ENCODE measurements at places on chromosomes 4 and X.

- DNase-seq = no peak
Measured at GRCh38 chr4:73892966-73893365, 23.8 kb downstream of the CXCL1 start.

DNA sequence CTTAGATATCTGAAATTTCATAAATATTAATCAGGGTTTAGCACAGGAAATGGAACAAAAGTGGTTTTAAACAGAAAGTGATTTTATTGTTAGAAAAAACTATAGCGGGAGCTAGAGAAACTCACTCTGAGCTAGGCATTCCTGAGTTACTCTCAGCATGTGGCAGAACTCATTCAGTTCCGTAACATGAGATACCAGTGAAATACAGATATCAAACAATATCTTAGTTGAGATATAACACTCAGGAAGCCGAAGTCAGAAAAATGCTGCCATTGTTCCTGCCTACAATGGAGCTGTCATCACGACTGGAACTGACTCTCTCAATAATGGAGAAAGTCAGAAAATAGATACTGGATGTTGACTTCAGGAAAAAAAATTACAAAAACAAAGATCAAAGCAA, 1428.7 kb downstream of the PCDH18 start:
- no peak for DNase-seq

GRCh38 chrX:45823536-45823935, 622.9 kb upstream of the DIPK2B start:
- DNase-seq = no peak

GRCh38 chrX:29215251-29215650, 628.0 kb downstream of the IL1RAPL1 start:
- DNase-seq = no peak

GRCh38 chrX:56468441-56468840, 95.0 kb upstream of the UBQLN2 start:
- DNase-seq = no peak

DNA sequence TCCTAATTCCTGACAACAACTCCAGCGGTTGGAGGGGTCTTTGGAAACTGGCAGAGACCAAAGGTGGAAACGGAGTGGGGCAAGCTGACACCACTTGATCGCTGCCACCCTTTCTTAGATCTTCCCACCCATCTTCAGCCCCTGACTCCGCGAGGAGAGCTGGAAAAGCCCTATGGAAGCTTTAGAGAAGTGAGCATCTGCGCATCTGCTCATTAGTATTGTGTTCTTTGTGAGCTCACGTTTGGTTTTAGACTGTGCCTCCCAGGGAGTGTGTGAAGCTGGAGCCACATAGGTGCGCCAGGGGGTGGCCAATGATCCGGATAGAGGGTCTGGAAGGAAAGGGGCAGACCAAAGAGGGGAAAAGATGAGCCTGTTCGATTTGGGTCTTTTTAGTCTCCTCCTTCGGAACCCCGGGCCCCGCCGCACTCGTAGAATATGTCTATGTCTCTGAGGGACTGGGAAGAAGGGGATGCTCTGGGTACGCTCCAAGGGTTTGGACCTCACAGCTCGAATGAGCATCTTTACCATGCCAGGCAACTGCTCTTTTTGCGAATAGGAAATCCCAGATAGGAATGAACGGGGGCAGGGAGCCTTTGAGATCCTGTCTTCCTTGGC, 578 bp upstream of the DKK2 start:
- no peak for DNase-seq

GRCh38 chr4:74267998-74268606, 40.2 kb upstream of the EPGN start:
- DNase-seq = no peak

DNA sequence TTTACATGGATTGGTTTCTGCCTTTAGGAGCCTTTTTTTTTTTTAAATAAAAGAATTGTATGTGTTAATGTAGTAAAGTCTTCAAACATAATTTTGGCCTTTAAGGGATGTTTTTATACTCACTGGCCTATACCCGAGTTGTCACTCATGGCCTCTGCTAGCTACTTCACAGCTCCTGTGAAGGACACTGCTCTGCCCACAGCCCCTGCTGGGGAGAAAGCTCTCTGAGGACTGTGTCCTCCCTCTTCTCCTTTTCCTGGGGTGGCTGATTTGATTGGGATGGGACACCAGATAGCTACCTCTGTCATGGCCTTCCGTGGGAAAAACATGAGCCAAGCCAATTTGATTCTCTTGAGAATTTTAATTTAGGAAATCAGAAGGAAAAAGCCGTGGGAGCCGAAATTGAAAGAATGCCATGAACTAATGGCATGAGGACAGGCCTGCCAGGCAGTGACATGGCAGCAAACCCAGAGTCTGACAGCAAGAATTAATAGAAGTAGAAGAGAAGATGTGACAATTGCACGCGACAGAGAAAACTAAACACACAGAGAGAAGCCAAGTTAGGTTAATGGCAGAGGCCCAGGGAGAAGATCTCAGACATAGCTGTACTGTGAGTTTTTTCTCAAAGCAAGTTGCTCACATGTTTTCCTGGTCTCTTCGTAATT, 81.4 kb downstream of the ARHGAP10 start:
- DNase-seq = no peak

DNA sequence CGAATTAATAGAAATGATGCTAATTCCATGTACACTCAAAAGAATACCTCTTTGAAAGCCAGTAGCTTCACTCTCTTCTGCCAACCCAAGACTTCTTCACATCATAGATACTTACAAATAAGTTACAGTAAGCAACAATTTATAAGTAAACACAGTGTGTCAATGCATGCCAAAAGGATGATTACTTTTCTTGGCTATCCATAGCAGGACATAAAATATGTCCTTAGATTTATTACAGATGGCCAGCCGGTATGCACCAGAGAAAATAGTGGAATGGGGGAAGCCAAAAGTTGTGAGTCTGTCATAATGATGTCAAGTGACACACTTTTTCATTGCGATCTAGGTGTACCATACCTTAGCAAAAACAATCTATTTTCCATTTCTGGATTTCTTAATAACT, 631 bp upstream of the BMX start:
- no peak for DNase-seq

DNA sequence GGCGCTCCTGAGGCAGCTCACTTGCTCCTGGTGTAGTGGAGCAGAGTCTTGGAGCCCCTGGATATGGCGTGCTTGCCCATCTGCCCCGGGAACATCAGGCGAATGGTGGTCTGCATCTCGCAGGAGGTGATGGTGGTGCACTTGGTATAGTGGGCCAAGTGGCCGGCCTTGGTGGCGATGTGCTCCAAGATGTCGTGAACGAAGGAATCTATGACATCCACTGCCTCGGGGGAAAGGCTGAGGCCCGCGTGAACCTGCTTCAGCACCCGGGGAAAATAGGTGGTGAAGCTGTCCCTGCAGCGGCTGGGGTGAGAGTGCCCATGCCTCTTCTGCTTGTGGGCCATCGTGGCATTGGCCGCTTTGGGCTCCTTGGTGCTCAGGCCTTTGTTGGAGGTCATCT, 58.1 kb upstream of the TMSB15B start:
- DNase-seq = no peak

GRCh38 chrX:31252133-31252532, 180.3 kb upstream of the FTHL17 start:
- DNase-seq = no peak

DNA sequence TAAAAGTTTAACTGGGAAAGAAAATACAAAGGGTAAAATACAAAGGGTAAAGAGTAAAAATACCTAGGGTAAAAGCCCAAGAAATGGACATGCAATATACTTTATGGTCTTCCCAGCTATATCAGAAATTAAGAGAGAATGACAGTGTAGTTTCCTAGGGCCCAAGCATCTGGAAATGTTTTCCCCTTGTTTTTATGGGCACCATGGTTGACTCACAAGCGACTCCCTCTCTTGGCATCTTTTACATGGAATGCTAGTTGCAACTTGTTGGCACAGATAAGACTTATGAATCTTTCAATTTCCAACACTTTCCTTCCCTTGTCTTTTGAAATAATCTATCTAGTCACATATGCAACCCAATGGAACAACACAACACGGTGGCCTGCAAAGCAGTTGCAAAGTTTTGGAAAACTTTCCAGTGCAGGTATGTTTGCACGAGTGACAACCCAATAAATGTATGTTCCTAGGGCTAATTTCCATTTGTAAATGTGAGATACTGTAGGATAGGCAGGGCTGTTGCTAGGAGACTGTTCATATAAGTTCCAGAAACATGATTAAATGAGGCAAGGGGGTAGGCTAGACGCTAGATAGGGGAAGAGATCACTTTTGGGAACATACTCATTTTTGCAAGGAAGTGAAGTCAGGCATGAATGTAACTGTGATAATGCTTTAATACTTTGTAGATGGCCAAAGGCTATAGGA, 36.4 kb upstream of the CWH43 start:
- no peak for DNase-seq

GRCh38 chrX:47226071-47226470, 6.7 kb upstream of the USP11 start:
- DNase-seq = no peak

- DNase-seq = no peak
Measured at GRCh38 chrX:74431797-74432196, 10.5 kb downstream of the SLC16A2 start.

DNA sequence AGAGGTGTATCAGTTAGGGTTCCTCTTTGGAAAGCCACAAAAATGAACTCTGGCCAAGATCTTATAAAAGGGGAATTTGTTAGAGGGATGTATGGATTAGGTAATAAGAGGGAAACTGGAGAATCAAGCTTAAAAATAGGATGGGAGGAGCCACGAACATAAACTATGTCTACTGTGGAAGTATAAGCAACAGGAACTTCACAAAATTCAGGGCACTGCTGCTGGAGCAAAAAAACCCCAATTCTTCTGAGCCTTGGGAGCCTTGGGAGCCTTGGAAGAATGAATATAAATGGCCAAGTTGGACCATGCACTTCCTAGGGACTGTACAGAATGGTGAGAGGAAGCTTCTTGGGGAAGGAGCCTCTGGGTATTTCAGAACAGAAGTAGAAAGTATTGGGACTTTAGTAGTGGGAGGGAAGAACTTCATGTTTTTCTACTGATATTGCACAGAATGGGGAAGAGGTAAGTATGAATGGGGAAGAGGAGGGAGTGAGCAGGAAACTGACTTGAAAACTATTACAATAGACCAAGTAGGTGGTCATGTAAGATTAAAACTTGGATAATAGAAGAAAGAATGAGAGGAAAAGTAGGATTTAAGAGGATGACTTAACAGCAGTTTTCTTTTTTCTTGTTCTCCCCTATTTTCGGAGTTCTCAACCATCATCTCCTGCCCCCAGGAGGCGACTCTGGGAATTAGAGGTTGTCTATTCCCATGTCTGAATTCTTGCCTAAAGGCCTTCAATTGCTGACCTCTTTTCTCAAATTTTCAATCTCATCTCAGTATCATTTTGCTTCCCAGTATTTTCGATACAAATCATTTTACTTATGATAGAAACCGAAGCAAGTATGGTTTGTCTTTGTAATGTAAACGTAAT, 44.4 kb upstream of the TAPT1 start:
- DNase-seq = no peak

DNA sequence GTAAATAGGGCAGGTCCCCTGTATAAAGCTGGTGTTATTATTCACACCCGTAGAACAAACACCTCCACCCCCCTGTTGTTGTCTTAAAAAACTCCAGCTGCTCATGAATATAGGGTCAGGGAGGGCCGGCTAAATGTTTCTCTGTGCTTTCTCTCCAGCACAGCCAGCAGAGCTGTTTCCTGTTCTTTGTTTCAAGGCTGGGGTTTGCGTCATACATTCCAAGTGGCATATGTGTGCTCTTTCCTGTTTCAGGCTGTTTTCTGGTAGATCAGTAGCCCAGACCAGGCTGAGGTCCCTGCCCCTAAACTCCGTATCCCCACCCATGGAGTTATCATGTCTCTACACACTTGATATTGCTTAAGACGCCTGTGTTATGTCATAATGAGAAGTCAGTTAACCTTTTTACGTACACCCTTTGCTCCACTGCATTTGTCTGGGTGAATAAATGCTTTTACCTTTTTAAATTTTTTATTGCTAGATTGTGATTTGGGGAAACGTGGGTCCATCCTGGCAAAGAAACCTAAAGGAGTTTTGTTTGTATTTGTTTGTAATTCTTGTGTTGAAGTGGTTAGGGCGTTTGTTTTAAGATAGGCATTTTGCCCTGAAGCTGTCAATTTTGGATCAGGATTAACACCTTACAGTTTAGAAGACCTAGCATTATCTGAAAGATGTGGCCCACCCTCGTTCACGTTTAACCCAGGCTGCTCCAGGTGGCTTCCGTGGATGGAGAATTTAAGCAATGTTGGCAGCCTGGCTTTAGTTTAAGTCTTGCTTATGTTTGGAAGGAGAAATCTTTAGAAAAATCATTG, 3.3 kb downstream of the KLF3 start:
- peak; percentile 89 for DNase-seq

- no peak for DNase-seq
Measured at GRCh38 chrX:8048466-8048865, 121.3 kb upstream of the PNPLA4 start.

DNA sequence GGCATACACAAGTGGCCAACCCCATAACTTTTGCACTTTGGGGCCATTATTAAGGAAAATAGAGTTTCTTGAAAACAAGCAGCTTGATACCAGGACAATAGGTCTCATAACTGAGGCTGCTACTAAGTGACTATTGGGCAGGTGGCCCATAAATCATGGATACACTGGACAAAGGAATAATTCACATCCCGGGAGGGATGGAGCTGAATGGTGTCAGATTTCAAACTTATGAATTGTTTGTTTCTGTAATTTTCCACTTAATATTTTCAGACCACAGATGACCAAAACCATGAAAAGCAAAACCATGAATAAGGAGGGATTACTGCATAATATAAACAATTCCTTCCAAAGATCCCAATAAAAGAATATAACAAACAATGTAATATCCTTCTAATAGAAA, 114.4 kb downstream of the WDFY3 start:
- no peak for DNase-seq

GRCh38 chrX:57155171-57155570, 18.0 kb upstream of the SPIN2A start:
- no peak for DNase-seq

DNA sequence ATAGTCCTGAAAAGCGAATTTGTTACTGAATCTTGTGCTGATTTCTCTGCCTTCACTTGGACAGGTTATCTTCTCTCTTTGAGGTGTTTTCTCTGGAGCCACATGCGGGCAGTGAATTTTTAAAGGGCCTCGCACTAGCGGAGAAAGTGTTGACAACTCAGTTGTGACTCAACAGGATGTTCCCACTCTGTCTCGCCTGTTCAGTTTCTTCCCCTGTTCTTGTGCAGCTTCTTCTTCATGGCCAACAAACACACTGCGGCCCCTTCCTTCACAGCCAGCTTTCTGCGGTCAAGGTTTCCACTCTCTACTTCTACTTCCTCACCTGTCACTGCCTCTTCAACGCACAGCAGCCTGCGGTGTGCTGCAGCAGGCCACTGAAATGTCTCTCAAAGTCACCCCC, 1.1 kb upstream of the SHROOM4 start:
- no peak for DNase-seq

- DNase-seq = no peak
Measured at GRCh38 chr4:1459081-1459721, 53.0 kb upstream of the NKX1-1 start.

GRCh38 chr4:105369988-105370387, 103.9 kb downstream of the PPA2 start:
- DNase-seq = no peak

GRCh38 chrX:15293451-15293850, 22.0 kb downstream of the ASB11 start:
- no peak for DNase-seq
